ENCODE measurements at places on chromosomes 11 and 22. TPM values are rescaled to one million over a fixed set of nuclear protein-coding genes. Genes with fewer than 3 reads are reported as not detected.

TEF gene
- total RNA-seq: 3.0 TPM

OR51E2 gene
- not detected for total RNA-seq

CHCHD10 gene
- total RNA-seq: 15.2 TPM

PATE4 gene
- total RNA-seq: not detected

MUC2 gene
- total RNA-seq: not detected

TIMM8B gene
- 69.8 TPM for total RNA-seq

KREMEN1 gene
- total RNA-seq: 0.26 TPM

DNA sequence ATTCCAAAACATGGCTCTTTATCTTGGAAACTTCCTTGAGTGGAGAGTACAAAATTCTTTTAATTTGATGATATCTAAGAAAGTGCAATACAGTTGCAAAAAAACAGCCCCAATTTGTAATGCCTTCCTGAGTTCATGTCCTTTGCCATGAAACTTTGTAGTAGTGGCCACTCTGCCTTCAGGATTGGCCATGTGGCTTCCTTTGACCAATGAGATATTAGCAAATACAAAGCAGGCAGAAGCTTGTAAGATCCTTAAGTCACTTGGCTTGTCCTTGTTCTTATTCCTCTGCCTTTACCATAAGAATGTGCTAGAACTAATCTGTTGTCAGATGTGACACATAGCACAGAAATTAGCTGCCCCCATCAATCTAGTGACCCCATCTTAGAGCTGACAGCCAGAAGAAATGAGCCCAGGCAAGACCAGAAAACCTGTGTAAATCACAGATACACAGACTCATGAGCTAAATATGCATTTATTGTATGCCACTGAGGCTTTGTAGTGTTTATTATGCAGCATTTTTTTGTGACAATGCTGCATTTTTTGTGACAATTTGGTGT, 29.8 kb upstream of the BLID start:
- no peak for DNase-seq

DNA sequence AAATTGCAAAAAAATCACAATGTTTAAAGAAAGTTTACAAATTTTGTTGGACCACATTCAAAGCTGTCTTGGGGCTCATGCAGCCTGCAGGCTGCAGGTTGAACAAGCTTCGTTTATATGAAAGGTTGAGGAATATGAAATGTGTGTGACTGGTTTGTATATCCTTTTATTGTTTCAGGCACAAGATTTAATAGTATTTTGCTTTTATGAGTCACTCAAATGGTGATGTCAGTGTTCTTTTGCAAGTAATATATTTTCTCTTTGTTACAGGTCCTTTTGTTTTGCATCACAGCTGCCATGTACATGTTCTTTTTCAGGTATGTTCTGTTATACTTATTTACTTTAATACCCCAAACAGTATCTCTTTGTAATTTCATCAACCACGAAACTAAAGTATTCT, 198.6 kb downstream of the TMEM135 start:
- no peak for DNase-seq

DNA sequence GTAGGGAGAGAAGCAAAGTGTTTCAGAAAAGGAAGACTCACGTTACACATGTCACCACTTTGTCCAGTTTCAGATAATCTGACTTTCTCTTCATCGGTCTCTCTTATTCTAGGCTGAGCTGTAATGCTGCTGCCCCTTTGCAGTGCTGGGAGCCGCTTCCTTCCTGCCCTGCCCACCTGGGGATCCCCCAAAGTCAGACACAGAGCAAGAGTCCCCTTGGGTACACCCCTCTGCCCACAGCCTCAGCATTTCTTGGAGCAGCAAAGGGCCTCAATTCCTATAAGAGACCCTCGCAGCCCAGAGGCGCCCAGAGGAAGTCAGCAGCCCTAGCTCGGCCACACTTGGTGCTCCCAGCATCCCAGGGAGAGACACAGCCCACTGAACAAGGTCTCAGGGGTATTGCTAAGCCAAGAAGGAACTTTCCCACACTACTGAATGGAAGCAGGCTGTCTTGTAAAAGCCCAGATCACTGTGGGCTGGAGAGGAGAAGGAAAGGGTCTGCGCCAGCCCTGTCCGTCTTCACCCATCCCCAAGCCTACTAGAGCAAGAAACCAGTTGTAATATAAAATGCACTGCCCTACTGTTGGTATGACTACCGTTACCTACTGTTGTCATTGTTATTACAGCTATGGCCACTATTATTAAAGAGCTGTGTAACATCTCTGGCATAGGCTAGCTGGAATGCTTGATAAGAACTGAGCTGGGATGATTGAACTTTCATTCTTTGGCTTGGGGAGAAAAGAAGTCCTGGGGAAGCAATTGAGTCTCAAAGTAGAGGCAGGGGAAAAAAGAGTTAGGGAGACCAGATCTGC, 31.2 kb upstream of the SMIM35 start:
- no peak for DNase-seq

- no peak for DNase-seq
These were observed 8.2 kb downstream of the C11orf24 start for GRCh38 chr11:68263444-68264035.

- no peak for DNase-seq
These were observed 14.8 kb upstream of the IL2RB start for GRCh38 chr22:37164505-37164887.

DNA sequence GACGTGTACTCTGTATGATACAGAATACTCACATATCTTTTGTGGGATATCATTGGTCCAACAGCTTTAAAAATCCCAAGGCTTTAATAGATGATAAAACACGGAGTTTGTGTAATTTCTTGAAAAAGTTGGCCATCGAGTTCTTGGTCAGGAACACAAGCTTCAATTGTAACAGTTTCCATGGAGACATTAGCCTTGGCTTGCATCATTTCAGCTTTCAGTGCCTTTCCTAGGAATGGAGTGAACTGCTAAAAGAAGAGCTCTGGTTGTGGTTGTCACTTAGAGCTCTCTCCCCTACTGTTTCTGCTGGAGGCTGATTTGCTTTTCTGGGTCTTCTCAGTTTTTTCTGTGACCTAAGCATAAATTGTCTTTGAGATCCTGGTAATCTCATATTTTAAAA, 14.2 kb downstream of the BMAL1 start:
- no peak for DNase-seq
